A549 treated with DMSO at 1 μM for 4 hours (cell line): ENCODE measurements at places on chromosomes 6 and 20. TPM values are rescaled to one million over a fixed set of nuclear protein-coding genes. Genes with fewer than 3 reads are reported as not detected.

IFNGR1 gene
- total RNA-seq = 24.7 to 30.2 TPM (median 28.0 TPM) in 5 replicates

BPIFB2 gene
- not detected in 5 replicates for total RNA-seq

NOTCH4 gene
- total RNA-seq = 0.47 to 0.78 TPM (median 0.69 TPM) in 5 replicates

BPIFB1 gene
- total RNA-seq = 0.12 to 0.14 TPM in 2 of 5 replicates, not detected in the others

GPR6 gene
- total RNA-seq = not detected in 5 replicates

TBC1D7 gene
- 31.1 to 38.3 TPM (median 33.5 TPM) in 5 replicates for total RNA-seq

FRK gene
- 1.5 to 2.1 TPM (median 1.8 TPM) in 5 replicates for total RNA-seq

HLA-DQA1 gene
- not detected in 5 replicates for total RNA-seq

DDX43 gene
- total RNA-seq = not detected in 5 replicates
